ENCODE measurements at places on chromosomes 16 and 17.

- no peak for DNase-seq
Measured at GRCh38 chr17:78151514-78152008, 5.4 kb downstream of the C17orf99 start.

DNA sequence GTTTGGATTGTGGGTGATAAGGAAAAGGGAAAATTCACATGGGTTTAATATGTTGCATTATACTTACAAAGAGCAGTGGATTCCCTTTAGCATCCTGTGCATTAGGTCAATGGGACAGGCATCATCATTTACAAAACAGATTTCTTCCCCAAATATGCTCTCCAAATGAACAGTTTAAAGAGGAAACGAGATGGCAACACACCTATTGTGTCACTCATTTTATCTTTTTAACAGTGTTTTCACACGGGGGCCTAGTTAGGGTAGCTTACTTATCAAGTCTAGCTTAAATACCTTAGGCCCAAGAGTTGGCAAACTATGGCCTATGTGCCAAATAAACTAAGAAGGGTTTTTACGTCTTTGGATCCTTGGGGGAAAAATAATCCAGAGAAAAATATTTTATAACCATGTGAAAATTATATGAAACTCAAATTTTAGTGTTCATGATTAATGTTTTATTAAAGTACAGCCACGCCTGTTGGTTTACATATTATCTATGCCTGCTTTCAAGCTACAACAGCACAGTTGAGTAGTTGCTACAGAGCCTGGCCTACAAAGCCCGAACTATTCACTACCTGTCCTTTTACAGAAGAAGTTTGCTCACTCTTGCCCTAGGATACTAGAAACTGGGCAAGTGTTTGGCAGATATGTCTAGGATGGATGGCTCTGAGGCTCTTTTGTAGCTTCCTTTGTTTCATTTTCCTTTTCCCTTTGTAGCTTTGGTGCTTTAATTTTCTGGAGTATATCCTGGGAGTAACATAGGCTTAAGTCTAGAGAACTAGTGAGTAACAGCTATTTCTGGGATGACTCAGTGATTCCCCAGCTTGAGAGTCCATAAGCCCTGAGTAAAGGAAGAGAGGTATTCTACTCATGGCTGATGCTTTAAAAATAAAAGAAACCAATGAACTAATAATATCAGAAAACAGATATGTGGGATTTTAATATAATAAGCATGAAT is 12.4 kb downstream of the NUP93 start:
- no peak for DNase-seq

DNA sequence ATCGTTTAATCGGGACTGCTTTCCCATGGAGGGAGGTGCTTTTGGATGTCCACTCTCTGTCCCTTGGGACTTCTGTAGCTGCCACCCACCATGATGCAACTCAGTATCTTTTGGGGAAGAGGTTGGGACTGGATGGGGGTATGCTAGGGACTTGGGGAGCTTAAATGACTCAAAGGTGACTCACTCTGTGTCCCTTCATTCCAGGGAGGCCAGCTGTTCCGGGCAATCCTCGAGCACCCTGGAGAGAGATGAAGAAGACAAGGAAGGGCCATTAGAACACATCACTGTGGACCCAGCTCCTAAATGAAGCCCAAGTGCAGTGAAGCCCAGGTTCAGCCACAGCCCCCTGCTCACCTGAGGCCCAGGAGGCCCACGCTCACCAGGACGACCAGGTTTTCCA is 4.6 kb downstream of the COL1A1 start:
- DNase-seq, result no peak

DNA sequence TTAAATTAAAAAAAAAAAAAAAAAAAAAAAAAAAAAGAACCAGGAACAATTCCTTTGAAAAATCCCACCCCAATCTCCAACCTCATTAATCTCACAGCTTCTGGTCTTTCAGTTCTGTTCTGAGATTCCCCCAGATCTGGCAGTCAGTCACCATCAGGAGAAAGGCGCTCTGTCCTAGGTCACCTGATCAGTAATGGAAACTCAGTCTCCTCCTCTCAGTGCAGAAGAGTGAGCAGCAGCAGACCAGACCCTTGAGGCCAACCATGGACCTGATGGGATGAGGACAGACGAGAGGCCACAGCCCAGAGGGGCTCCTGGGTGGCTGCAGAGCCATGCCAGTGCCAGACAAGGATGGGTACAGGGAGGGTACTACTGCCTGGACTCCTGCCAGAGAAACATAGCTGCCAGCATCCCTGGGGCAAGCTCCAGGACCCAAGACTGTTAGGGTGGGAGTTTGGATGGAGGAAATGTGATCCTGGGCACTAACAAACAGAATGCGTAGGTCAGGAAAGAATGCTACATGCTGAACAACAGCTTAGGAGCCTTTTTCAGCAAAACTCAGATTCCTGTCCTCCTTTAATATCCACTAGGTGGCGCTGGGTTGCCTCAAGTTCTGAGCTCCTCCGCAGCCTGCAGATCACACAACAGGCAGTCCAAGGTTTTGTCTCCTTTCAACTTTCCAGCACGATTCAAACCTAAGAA is 28.7 kb downstream of the MPG start:
- DNase-seq, result peak; percentile 75

- DNase-seq, result no peak
Measured at GRCh38 chr16:49901711-49902110, 45.8 kb upstream of the ZNF423 start.

DNA sequence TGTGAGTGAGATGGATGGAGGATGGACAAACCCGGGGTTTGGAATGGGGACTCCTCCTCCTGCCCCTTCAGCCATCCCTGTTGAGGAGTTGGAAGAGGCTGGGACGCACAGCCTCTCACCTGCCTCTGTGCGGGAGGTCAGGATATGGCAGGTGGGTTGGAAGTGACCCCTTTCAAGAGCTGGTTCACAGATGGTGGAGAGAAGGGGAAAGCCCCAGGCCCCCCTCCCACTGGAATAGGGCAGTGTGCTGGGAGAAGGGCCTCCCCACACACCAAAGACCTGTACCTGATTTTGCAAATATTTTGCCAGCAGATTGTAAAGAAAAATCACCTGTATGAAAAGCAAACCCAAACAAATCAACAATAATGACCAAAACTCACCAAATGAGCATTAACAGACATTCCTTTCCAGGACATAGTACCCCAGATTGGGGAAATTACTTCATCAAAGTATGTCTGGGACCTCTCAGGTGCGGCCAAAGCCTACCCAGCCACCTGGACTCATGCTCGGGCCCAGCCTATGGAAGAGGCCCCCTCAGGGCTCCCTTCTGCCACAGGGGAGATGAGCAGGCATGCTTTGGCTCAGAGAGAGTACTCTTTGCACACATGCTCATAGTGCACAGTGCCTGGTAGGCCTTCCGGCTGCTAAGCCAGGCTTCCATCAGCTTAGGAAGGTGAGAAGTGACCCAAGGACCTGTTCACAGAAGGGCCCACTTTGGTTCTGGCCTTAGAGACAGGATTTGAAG is 7.8 kb downstream of the SLC47A2 start:
- no peak for DNase-seq

GRCh38 chr17:80104321-80104955 is 3.1 kb downstream of the GAA start:
- no peak for DNase-seq

DNA sequence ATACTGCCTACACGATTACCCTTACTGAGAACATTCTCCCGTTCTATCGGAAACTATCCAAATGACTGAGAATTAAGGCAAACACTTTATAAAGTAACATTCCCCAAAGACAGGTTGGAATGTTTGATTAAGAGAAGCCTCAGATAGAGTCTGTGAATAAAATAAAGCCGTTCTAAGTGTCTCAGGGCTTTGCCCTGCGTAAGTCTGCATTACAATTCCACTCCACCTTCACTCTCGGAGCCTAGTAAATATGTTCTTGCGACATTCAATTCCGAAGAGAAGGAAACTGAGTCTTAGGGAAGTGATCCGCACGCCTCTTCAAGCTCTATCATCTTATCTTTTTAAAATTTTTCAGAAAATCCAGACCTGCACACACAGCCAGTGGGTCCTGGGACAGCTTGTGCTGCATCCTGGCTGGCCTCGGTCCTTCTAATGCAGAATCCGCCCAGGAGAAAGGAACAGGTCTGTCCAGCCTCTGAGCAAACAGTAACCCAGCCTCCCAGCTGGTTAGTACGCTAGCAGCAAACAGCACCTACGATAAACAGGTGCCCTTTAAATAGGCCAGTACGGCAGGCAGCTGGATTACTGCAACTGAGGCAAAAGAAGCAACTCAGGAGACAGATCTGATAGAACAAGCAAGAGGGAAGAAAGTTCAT is 254.1 kb upstream of the IRX3 start:
- no peak for DNase-seq

All from activated CD4-positive, alpha-beta T cell treated with anti-CD3 and anti-CD28 coated beads, Interleukin-10, Interleukin-2, amounts not matched to agents 100 ng/mL and 50 ng/mL, durations not matched to agents 16 hours and 8 hours (primary cell).